ENCODE measurements at places on chromosomes 12 and 14. TPM values are rescaled to one million over a fixed set of nuclear protein-coding genes. Genes with fewer than 3 reads are reported as not detected.

DNA sequence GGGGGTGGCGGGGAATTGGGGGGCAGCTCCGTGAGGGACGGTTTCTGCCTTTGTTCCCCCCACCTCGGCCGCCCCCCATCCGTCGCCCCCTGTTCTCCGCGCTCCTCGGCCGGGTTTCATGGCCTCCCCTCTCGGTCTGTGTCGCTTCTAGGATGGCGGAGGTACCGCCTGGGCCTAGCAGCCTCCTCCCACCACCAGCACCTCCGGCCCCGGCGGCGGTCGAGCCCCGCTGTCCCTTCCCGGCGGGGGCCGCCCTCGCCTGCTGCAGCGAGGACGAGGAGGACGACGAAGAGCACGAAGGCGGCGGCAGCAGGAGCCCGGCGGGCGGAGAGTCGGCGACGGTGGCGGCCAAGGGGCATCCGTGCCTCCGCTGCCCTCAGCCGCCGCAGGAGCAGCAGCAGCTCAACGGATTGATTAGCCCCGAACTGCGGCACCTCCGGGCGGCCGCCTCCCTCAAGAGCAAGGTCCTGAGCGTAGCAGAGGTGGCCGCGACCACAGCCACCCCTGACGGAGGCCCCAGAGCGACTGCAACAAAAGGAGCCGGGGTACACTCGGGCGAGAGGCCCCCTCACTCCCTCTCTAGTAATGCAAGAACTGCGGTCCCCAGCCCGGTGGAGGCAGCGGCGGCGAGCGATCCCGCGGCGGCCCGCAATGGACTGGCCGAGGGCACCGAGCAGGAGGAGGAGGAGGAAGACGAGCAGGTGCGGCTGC lies 575 bp downstream of the NAA30 start:
- no peak for DNase-seq

DNA sequence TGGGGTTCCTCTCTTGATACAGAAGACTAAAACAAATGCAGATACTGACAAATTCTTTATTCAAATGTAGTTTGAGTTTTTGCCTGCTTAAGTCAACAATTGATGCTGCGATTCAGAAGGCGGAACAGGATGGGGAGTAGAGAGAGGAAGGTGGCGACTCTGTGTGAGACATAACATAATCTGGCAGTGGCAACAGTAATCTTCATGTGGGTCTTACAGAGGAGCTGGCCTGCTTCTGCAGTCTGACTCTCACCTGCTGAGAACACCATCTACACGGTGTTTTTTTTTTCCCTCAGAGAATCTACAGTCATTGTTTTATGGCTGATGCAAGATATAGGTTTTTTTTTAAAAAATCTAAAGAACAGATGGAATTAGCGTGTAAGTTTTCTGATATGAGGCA lies 10.1 kb downstream of the CCDC92 start:
- DNase-seq, result no peak

GRCh38 chr12:8698879-8699278 lies 1.1 kb downstream of the RIMKLB start:
- no peak for DNase-seq

- no peak for DNase-seq
These were observed 2.4 kb upstream of the TCL1B start for GRCh38 chr14:95683793-95684192.

- no peak for DNase-seq
These were observed 352.2 kb upstream of the KITLG start for GRCh38 chr12:88932457-88932856.

The POTEM gene
- not detected for total RNA-seq

The LMNTD1 gene
- not detected for total RNA-seq

- DNase-seq, result no peak
These were observed 112.7 kb upstream of the FUT8 start for GRCh38 chr14:65299826-65300225.

GRCh38 chr14:104600141-104600643 lies 4.4 kb downstream of the TMEM179 start:
- DNase-seq, result no peak

The SCN8A gene
- total RNA-seq, result 0.60 TPM

The DPPA3 gene
- not detected for total RNA-seq

The CACNA2D4 gene
- total RNA-seq, result 11.7 TPM

The PIGH gene
- 48.8 TPM for total RNA-seq

GRCh38 chr12:26156201-26156871 lies 31.5 kb upstream of the BHLHE41 start:
- DNase-seq, result no peak

The ART4 gene
- 5.9 TPM for total RNA-seq

The OR6C68 gene
- total RNA-seq, result not detected

GRCh38 chr12:1429980-1430379 lies 164.4 kb downstream of the FBXL14 start:
- no peak for DNase-seq

DNA sequence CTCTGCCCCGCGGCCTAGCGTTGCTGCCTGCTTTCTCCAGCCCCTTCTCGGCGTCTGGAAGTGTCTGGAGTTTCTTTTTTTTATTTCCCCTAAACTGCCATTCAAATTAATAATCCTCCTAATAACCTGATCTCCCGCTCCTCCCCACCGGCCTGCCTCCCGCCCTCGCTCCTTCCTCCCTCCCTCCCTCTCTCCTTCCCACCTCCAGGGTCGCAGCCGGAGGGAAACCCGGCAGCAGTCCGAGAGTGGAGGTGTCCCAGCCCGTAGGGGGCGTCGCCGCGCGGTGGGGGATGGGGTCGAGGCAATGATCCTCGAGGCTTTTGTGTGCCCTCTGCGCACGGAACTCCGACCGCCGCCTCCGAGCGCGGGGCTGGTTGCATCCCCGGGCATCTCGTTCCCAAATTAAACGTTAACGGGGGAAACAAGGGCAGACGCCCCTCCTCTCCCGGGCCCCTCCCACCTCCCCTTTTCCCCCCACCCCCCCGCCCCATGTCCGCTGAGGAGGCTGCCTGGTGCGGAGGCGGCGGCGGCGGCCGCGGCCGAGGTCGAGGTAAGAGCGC lies 1.0 kb upstream of the SOCS2 start:
- peak; percentile 32 for DNase-seq

DNA sequence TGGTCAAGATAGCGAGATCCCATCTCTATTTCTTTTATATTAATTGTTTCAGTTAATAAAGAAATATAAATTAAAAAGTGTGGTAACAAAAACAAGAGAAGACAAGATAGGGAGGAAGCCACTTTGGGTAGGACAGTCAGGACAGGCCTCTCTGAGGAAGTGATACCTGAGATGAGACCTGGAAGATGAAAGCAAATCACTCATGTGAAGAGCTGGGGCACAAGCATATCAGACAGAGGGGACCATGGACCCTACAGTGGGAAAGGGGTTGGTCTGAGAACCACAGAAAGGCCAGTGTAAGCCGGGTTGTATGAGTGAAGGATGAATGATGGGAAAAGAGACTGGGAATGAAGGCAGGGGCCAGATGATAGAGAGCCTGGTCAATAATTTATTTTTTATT lies 1.8 kb upstream of the MED6 start:
- no peak for DNase-seq

DNA sequence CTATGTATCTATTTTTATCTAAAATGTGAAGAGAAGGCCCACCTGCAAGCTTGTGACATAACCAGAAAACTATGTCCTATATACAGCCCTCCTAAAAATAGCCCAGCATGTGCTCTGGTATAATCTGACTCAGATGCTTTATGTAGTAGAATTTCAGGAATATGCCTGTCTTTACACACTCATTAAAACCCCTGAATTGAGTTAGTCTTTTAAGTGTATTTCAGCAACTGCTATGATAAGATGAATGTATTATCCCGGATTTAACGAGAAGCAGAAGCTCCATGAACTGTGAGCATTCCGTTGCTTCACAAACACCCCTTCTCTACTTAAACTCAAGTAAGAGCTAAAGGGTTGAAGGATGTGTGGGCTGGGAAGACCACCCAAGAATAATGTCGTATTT lies 89.9 kb upstream of the PRICKLE1 start:
- DNase-seq, result no peak

- no peak for DNase-seq
These were observed 81.8 kb upstream of the EVL start for GRCh38 chr14:99983251-99984015.

DNA sequence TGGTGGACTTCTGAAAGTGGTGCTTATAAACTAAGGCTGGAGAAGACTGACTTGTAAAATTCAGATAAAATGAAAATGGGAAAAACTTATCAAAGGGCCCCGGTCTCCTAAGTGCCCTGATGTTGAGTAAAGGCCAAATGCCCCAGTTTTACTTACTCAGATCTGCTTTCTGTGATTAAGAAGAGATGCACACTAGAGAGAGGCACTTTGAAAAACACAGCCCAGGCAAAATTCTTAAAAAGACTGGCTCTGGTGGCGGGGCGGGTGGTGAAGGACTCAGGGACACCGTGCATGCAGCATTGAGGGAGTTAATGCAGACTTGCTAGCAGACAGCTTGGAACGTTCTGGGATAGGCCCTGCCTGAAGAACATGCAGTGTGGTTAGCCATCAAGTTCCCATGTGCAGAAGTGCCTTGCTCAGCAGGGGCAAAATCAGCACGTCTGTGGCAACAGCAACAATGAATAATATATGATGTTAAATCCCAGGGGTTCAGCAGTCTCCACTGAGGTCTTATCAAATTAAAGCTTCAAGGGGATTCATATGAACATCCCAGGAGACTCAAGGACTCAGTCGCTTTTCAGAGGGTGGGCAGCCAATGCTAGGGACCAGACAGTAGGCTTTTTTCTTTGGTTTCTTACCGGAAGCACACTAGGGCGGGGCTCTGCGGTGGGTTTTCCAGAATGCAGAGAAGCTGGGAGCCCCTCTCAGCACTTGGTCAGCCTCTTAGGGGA lies 105.0 kb downstream of the DAD1 start:
- no peak for DNase-seq

The TDP1 gene
- total RNA-seq, result 9.0 TPM

DNA sequence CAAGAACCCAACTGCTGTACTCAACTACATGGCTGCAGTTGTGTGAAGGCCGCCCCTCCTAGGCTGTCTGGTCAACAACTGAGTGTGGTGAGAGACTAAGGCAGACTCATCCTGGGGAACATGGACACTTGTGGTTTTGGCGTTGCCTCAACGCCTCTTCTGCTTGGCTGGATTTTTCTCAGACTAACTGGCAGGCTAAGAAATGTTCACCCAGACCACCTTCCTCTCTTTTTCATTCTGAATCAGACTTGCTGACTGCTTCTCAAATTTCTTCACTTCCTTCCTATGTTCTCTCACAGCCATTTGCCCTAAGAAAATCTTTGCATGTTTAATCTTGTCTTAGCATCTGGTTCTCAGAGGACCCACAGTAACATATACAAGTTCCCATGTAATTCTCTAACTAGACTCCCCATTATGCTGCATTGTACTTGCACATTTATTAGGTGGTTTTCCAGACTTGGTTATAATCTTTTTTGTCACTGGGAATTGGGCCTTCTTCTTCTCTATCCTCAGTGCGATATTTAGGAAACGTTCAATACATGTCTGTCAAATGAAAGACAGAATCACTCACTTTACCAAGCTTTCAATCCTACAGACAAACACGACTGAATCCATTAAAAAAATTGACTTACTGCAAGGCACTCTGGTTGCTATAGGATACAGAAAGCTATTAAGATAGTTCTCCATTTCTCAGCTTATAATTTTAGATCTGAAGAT lies 327.6 kb downstream of the CCER1 start:
- DNase-seq, result no peak

DNA sequence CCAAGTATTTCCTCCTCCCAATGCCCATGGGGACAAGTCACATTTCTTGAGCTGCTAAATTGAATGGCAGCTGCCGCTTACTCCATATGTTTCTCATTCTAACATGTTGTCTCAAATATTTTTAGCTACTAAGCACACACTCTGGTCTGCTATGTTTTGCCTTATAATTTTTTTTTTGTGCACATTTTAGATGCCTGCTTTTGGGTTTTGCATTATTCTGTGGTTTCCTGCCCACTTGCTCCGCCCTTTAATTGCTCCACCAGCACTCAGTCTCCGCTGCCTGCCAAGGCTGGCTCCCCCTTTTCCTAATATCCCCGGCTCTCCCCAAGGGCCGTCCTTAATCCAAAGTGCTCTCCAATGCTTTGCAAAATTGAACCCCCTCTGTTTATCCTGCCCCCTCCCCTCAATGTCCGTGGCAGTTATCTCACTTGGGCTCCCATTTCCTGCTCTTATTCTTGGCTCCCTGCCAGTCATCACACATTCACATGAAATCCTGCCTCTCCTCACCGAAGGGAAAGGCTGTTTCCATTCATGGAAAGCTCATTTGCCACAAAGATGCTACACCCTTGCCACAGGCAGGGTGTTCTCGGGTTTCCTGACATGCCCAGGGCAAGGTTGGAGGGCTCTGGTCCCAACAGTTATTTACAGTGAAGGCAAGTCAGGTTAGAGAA lies 79.4 kb downstream of the C12orf75 start:
- DNase-seq, result peak; percentile 48

DNA sequence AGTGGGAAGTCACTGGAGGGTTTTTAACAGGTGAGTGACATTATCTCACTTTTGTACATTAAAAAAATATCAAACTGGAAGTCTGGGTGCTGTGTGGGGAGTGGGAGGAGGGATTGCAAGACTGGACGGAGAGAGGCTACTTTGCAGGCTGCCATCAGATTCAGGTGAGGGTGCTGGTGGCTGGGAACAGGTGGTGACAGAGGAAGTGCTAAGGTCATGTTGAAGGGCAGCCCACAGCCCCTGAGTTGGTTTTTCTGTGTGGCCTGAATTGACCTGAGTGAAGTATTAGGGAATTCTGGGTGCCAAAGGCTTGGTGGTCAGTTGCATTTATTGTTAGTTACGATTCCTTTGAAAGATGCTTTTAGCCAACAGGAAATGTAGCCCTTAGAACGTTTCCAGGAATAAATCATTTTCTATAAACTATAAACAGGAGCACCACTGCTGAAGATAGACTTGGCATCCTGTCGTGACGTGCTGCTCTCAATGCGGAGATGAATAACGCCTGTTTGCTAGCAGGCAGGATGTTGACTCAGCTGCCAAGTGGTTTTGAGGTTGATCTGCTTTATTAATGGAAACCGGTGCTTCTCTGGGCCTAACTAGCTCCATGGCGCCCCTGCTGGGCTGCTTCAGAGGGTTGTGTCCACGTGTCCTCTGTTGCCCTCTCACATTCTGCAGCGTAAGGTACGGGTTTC lies 707.5 kb upstream of the TMEM132C start:
- no peak for DNase-seq

GRCh38 chr14:44846232-44846824 lies 115.4 kb downstream of the KLHL28 start:
- DNase-seq, result peak; percentile 8

The DBX2 gene
- not detected for total RNA-seq

The TAS2R31 gene
- 10.5 TPM for total RNA-seq

DNA sequence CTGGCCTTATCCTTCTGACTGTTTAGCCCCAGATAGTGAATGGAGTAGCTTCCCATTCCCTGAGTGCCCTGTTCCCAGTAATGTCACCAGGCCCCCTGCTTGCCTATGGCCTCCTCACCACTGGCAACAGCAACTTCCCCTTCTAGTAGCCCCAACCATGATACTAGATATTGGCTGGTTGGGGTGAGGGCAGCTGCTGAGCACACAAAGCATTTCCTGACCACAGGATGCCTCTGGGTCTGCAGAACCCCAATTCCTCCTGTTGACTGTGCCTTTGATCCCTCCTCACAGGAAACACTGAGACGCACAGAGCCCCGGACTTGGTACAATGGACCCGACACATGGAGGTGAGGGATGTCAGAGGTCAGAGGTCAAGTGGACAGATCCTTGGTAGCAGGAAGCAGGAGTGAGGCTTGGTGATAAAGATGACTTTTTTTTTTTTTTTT lies 597 bp downstream of the SOAT2 start:
- no peak for DNase-seq

- DNase-seq, result no peak
These were observed 9.4 kb downstream of the KRT80 start for GRCh38 chr12:52182384-52182783.
